ENCODE measurements at places on chromosomes 13 and 19.

DNA sequence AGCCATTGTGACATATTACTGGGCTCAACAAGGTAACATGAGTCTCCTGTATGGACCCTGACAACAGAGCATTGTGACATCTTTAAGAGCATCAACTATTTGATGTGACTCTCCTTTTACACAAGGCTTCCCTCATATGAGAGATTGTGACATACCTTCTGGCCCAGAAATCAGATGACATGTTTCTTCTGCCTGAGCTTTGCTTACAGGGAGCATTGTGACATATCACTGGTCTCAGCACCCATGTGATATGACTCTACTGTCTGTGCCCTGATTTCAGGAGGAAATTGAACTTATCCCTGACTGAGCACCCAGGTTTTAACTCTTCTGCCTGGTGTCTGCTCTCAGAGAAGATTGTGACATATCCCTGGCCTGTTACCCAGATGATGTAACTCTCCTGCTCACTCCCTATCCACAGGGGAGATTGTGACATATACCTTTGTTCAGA, 15.9 kb upstream of the ZNF681 start:
- DNase-seq: no peak

DNA sequence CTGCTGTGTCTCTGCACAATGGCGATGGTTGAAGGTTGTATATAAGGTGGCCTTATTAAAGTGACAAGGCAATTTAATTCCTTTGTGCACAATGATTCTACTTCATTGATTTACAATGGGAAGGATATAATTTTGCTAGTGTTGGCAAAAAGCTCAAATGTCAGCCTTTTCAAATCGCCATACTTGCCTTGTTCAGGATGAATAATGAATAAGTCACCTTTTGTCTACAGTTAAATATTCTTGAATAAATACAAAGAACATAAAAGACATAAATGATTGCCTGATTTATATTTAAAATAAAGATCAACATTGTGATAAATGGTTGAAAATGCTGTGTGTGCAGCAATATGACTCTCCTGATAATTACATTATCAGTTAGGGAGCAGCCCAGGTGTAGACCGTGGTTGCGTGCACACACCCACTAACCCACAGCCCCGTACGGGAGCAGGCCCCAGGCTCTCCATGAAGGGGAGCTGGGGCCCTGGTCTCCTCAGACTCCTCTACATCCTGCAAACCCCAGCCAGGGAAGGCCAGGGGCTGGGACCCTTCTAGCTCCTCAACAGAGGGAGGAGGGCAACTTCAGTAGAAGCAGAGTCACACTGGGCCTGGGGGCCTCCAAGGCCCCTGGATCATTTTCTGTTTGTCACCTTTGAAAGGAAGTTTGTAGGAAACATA, 64.9 kb downstream of the TEX29 start:
- no peak for DNase-seq

- no peak for DNase-seq
Measured at GRCh38 chr13:113483081-113483480, 7.4 kb downstream of the DCUN1D2 start.

- no peak for DNase-seq
Measured at GRCh38 chr13:20702530-20702914, 977 bp upstream of the IL17D start.

GRCh38 chr13:99993660-99994637, 12.4 kb downstream of the ZIC2 start:
- DNase-seq: no peak

DNA sequence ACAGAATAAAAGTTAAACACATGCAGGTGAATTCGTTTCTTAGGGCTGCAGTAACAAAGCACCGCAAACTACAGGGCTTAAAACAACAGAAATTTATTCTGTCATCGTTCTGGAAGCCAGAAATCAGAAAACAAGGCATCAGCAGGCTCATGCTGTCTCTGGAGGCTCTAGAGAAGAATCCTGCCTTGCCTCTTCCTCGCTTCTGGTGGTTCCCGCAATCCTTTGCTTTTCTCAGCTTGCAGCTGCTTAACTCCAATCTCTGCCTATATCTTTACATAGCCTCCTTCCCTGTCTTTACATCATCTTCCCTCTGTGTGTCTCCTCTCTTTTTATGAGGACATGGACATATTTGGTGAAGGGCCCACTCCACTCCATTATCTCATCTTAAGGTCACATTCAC, 6.2 kb upstream of the NBEA start:
- DNase-seq: no peak

Measured in anterior cingulate cortex (tissue), 58 donors.